Thoracic aorta (tissue), 2 donors: ENCODE measurements at places on chromosomes 2 and 18. TPM values are rescaled to one million over a fixed set of nuclear protein-coding genes. Genes with fewer than 3 reads are reported as not detected.

Gene C2orf42
- total RNA-seq: 25.5 TPM

Gene DUSP2
- 8.5 TPM for total RNA-seq

Gene SLC66A3
- total RNA-seq: 124 TPM

Gene C1D
- 12.1 TPM for total RNA-seq

Gene TMEM163
- 0.14 TPM for total RNA-seq

Gene NT5DC4
- total RNA-seq: not detected

Gene SLC5A7
- total RNA-seq: not detected

Gene SERPINE2
- 29.0 TPM for total RNA-seq

Gene HOXD1
- total RNA-seq: not detected

Gene LINC00305
- not detected for total RNA-seq

Gene ABCG8
- not detected for total RNA-seq

Gene UGT1A8
- not detected for total RNA-seq

Gene CRYGC
- not detected for total RNA-seq

Gene TFCP2L1
- total RNA-seq: 1.1 TPM

Gene CMPK2
- total RNA-seq: 31.1 TPM

Gene SMYD1
- total RNA-seq: not detected

Gene GYPC
- 185 TPM for total RNA-seq

Gene TBR1
- total RNA-seq: not detected

Gene FAM124B
- 4.0 TPM for total RNA-seq

Gene CIDEA
- not detected for total RNA-seq

Gene UNC80
- total RNA-seq: not detected

Gene DNAJC5G
- 0.68 TPM for total RNA-seq

Gene CDKL4
- 2.6 TPM for total RNA-seq

Gene CNRIP1
- 39.7 TPM for total RNA-seq

Gene TWIST2
- total RNA-seq: 62.1 TPM

Gene MTCL1
- 9.9 TPM for total RNA-seq

Gene TXNDC2
- 8.8 TPM for total RNA-seq

Gene TMEM17
- total RNA-seq: 0.42 TPM

Gene ADGRF3
- not detected for total RNA-seq

Gene TCF7L1
- 8.8 TPM for total RNA-seq

Gene ANKRD29
- 15.7 TPM for total RNA-seq

Gene FBXO36
- total RNA-seq: 1.7 TPM
